ENCODE measurements at places on chromosomes 11 and 22. TPM values are rescaled to one million over a fixed set of nuclear protein-coding genes. Genes with fewer than 3 reads are reported as not detected.
A peak's percentile ranks its signal among the peaks of the same experiment; 100 is the strongest.

GRCh38 chr11:126890561-126890960, 110.0 kb downstream of the KIRREL3 start:
- no peak for DNase-seq

DNA sequence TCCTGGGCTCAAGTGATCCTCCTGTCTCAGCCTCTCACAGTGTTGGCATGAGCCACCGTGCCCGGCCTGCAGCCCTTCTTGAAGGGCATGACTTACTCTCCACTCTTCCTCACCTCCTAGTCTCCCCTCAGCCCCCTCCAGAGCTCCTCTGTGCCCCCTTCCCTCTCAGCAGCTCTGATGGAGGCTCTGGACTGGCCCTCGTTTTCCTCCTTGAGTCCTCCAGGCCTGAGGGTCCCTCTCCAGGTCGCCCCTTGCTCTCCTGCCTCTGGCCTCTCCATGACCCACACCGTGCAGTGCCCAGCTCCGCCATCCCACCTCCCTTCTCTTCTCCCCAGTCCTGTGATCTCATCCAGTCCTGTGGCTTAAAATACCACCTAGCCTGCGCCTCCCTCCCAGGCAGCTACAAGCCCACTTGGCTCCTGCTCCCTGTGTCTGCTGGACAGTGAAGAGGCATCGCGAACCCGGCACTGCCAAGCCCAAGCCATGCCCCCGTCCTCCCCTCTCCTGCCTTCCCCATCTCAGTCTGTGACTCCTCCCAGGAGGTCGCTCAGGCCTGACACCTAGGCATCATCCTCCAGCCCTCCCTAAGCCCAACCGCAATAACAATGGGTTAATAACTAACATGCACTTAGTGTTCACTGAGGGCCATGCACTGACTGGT, 11.9 kb downstream of the KCNJ4 start:
- no peak for DNase-seq

Gene PAK1
- total RNA-seq: 70.6 TPM

DNA sequence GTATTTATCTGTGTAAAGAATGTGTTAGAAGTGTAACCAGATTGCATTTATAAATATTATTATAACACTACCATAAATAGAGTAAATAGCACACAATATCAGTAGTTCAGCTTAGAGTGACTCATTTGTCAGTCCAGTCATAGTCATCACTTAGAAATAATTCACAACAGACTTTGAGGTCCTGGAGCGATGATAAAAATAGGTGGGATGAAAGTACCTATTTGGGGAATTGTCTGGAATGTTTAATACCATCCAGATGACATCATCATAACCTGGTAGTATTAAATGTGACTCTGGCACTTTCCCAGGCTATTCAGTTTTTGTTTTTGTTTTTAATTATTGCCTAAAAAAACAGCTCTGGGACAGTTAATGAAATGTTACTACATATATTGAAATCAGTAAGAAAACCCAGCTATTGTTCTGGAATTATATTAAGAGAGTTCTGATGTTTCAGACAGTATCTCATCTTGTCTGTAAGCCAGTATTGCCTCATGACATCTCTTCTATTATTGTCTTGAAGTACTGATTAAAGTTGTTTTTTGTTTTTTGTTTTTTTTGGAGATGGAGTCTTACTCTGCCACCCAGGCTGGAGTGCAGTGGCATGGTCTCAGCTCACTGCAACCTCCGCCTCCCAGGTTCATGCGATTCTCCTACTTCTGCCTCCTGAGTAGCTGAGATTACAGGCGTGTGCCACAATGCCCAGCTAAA, 74.8 kb downstream of the SIK2 start:
- no peak for DNase-seq

DNA sequence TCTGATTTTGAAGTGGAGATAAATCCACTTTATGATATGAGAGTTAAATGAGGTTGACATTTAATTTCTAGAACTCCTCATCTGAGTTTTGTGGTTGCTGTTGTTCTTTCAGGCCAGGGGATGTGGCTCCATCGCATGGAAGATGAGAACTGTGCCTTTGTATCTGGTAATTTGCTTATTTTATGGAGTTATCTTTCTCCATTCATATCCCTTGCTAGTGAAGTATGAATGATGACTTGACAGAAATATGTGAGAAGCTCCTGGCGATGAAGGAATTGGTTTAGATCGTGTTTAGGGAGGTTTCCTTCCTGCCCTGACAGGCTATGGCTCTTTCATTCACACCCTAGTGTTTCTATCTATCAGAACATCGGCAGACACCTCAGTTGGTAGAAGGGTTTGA, 393.7 kb downstream of the ETS1 start:
- no peak for DNase-seq

GRCh38 chr11:16785520-16786128, 47.2 kb downstream of the C11orf58 start:
- DNase-seq: peak; percentile 73

Gene HEPN1
- total RNA-seq: not detected

DNA sequence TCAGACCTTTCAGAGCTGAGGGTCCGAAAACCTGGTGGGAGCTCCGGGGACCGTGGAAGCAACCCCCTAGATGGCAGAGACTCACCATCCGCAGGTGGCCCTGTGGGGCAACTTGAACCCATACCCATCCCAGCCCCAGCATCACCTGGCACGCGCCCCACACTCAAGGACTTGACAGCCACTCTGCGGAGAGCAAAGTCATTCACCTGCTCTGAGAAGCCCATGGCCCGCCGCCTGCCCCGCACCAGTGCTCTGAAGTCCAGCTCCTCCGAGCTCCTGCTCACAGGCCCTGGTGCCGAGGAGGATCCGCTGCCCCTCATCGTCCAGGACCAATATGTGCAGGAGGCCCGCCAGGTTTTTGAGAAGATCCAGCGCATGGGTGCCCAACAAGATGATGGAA, 2.0 kb downstream of the ARHGEF17 start:
- DNase-seq: no peak

Gene UCP3
- total RNA-seq: 1.7 TPM
